T follicular helper cell (primary cell): ENCODE measurements at places on chromosomes 3 and 15.

DNA sequence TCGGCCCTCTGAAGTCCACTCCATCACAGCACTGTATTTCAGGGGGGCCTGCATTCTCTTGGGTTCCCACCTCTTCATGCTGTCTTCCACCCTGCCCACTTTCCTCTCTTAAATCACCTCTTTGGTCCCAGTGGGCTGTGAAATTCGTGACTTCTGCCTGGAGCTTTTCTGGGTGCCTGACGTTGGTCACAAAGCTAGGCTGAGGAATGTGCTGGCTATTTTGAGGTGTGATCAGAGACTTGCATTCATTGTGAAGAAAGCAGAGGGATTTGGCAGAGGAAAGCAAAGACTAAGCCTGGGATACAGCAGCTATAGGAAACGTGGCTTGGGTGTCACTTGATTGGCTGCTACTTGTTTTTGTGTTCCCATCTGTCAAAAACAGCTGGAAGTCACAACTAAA lies 202.5 kb downstream of the SATB1 start:
- no peak for DNase-seq

GRCh38 chr3:32755761-32756160 lies 62.0 kb upstream of the TRIM71 start:
- DNase-seq: no peak

GRCh38 chr3:52193065-52193464 lies 4.9 kb upstream of the ALAS1 start:
- DNase-seq: no peak

- DNase-seq: no peak
Observed at GRCh38 chr15:47516972-47517371, 200.3 kb upstream of the SEMA6D start.

- DNase-seq: no peak
Observed at GRCh38 chr3:107496855-107497254, 25.9 kb upstream of the BBX start.

DNA sequence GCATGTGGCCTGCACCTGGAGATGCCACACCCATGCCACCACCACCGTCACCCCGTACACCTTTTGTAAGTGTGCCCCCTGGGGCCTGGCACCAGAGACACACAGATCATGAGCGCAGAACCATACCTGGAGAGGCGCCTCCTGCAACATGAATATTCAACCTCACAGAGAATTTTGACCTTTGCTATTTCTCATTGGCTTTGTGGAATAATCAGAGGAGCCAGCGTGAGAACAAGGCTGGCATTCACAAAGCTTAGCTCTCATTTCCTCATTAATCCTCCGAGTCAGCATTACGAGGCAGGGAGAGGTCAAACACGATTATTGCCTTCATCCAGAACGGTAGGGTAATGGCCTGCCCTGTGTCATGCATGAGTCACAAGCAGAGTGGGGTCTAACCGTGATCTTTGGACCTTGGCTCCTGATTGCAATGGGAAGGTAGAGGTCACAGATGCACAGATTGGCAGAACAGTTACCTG lies 73.0 kb upstream of the POMGNT2 start:
- no peak for DNase-seq

- no peak for DNase-seq
Observed at GRCh38 chr3:139113993-139114375, 69.3 kb upstream of the PRR23C start.

- DNase-seq: no peak
Observed at GRCh38 chr3:20682573-20682972, 496.6 kb upstream of the SGO1 start.

GRCh38 chr3:112019716-112020115 lies 14.8 kb upstream of the TMPRSS7 start:
- DNase-seq: no peak

DNA sequence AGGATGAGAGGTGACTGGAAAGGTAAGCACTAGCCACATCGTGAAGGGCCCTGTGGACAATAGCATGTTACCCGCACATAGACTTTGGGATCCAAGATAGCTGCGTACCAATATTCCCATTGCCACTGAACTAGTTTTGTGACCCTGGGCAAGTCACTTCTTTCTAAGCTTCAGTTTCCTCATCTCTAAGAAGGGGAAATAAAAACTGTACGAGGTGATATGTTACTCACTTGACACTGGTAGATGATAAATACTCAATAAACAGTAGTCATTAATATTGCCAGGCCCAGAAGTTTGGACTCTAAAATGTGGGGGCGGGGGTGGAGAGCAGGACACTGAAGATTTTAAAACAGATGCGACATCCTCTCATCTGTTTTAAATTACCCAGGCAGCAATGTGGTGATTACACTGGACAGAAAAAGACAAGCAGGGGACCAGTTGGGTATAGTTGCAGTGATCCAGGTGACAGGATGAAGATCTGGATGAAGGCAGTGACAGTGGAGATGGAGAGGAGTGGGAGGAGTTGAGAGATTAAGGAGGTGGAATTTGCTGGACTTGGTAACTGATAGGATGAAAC lies 2.5 kb downstream of the ATG7 start:
- no peak for DNase-seq
